ENCODE measurements at places on chromosomes 11 and 22.
A peak's percentile ranks its signal among the peaks of the same experiment; 100 is the strongest.

DNA sequence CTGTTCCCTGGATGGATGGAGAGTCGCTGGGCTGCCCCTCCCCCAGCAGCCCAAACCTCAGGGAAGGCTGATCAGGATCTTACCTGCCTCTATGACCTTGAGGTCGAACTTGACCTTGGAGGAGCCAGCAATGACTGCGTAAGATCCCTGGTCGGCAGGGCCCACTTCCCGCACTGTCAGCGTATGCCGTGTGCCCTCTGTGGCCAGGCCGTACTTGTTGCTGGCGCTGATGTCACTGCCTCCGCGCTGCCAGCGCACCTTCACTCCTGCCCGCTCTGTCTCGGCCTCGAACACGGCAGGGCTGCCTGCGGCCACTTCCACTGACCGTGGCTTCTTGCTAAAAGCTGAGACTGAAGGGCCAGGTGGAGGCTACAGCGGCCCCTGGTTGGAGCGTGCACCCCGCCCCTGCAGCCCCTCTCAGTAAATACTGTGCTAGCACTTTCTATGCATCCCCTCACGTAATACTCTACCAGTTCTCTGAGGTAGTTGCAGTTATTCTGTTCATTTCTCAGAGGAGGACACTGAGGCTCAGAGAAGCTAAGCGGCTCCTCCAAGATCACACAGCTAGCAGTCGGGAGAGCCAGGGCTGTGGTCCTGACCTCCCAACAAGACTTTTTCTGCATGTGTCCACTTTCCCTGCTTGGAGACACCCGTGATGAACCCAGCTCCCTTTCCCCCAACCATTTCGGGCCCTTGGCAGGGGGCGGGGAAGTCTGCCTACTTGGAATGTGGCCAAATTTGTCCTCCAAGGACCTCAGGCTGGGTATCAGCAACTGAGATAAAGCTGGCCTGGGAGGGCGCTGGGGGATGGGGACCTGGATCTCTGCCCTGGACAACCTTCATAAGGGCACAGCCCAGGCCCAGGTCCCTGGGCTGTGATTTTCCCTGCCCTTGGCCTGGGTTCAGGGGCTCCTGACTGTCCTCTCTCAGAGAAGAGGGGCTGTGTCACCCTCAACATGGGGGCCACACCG is 1.1 kb downstream of the MYBPC3 start:
- DNase-seq, result no peak

DNA sequence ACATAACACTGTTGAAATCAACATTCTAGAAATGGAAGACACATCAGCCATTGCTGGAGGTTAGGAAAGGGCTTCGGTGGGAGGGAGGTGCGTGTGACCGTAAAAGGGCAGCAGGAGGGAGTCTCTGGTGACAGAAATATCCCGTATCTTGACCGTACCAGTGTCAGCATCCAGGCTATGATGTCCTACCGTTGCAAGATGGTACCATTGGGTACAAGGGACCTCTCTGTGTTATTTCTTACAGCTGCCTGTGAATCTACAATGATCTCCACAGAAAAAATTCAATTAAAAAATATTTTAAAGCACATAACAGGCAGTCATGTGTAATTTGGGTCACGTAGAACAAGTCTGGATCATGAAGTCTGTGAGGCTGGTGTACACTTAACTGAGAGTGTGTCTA is 27.4 kb upstream of the SEPTIN5 start:
- DNase-seq, result no peak

- DNase-seq, result no peak
These were observed 587.7 kb downstream of the OPCML start for GRCh38 chr11:132944569-132944944.

DNA sequence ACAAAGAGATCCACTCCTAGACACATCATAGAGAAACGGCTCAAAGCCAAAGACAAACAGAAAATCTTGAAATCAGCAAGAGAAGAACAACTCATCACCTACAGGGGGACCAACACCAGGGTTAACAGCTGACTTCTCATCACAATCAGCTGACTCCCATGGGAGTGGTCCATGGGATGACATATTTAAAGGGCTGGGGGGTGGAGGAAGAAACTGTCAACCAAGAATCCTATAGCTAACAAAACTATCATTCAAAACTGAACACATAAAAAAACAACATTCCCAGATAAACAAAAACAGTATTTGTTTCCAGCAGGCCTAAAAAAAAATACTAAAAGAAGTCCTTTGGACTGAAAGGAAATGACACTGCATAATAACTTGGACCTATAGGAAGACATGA is 86.7 kb downstream of the APOL5 start:
- no peak for DNase-seq

GRCh38 chr11:110903830-110904229 is 191.6 kb upstream of the ARHGAP20 start:
- no peak for DNase-seq

- no peak for DNase-seq
These were observed 16.7 kb downstream of the MPPED1 start for GRCh38 chr22:43428521-43428920.

- DNase-seq, result no peak
These were observed 43.3 kb upstream of the PAK1 start for GRCh38 chr11:77517226-77517625.

DNA sequence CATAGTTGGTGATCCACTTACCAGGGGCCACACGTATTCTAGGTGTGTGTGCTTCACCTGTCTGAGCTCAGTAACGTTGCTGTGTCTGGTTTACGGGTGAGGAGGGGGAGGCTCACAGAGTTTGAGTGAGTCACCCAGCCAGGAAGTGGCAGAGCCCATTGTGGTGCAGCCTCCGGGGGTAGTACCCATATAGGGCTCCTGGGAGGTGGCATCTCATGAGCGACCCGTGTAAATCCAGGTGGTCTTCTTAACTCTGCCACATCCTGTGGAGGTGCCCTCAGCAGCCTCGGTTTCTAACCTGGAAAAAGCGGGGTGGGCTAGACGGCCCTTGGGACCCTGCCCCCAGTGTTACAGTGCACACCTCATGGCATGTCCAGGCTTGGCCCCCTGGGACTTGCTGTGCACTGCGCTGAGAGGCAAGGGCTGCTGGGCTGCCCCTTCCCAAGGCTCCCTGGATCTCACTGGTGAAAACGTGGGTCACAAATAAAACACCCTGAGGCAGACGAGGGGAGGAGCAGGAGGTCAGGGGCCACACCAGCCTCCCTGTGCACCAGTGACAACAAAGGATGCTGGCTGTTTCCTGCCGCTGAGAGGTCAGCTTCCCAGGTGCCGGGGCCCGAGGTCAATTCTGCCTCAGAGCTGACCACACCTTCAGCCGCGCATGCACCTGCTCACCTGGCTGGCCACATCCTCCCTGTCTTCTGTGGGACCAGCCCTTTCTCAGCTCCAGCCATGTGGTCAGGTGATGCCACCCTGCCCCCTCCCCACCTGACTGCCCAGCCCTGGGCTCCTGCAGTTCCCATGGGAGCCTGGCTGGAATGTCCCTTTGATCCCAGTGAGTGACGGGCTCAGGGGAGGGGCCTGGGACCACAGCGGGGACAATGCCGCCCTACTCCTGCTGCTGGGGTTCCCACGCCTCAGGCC is 305.1 kb downstream of the CTTN start:
- no peak for DNase-seq

- no peak for DNase-seq
These were observed 84.7 kb upstream of the HEPHL1 start for GRCh38 chr11:93936460-93936859.

GRCh38 chr22:38271927-38272372 is 860 bp downstream of the TMEM184B start:
- no peak for DNase-seq

GRCh38 chr22:22930571-22931556 is 43.2 kb downstream of the IGLL5 start:
- no peak for DNase-seq

- peak; percentile 48 for DNase-seq
These were observed 22.9 kb downstream of the CDKN1C start for GRCh38 chr11:2862395-2863275.

DNA sequence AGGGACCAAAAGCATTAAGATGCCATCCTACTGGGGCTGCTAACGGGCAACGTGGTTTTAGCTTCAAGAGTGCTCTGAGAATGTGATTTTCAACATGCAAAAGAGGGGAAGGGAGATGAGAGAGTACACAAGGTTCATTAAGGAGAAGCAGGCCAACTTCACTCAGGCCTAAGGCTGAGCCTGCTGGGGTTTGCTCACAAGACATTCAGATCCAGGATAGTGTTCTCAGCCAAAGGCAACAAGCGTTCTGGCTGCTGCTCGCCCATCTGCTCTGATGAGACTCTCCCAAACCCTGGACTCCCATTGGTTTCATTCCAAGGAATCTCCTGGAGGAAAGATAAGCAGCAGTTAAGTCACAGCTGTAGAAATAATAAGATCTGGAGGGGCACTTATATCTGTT is 23.6 kb upstream of the UPB1 start:
- DNase-seq, result no peak

- DNase-seq, result no peak
These were observed 333.4 kb upstream of the MPPED2 start for GRCh38 chr11:30919389-30920152.

Data from NT2/D1 (cell line).